Hindlimb muscle (tissue), 1 donor: ENCODE measurements at places on chromosomes 6 and 20. TPM values are rescaled to one million over a fixed set of nuclear protein-coding genes. Genes with fewer than 3 reads are reported as not detected.

DNA sequence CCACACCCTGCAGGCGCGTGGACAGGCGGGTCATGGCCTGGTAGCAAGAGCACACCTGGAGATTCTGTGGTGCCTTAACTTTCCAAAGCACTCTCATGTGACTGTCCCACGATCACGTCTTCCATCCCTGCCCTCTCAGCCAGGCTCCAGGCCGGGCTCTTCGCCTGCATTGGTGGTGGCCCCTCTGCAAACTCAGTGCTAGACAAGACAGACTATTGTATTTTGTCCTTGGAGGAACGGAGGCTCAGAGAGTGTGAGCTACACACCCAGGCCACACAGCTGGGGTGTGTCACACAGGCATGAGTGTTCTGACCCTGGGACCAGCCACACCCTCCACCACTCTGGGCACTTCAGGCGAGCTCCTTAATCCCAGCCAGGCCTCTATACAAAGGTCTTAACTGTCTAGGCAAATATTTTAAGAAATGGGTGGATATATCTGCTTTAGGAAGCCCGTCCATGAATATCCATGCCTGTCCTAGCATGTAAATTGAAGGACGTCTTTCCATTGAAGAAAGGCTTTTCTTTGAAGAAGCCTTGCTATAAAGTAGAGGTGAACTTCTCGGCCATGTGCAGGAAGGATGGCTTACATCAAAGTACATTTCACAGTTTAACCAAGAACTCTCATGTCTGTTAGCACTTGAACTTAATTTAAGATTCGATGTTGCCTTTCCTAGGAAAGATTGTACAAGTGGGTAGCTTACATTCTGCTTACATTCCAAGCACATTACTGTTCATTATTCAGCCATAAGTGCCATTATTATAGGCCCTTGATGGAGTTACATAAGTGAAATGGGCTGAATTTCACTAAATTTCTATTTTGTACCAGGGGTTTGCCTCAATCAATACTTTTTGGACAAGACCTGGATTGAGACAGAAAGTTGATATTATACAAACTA, 263.9 kb downstream of the DLL1 start:
- no peak for DNase-seq

DNA sequence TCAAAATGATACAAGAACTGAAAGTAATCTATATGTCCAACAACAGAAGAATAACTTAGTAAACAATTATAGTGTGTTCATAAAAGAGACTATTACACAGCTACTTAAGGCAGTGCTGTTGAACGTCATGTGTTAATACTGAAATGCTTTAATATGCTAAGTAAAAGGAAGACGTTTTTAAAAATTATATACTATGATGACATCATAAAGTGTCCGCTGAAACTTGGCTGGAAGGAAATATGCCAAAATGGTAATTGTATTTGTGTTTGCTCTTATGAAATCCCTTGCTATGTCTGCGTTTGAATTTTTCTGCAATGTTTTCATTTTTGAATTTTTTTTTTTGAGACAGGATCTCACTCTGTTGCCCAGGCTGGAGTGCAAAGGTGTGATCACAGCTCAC, 679.3 kb downstream of the DHX35 start:
- DNase-seq = no peak

- DNase-seq = no peak
Measured at GRCh38 chr6:39080246-39080875, 31.8 kb downstream of the GLP1R start.

GRCh38 chr6:151286214-151286613, 46.4 kb downstream of the AKAP12 start:
- DNase-seq = no peak

- no peak for DNase-seq
Measured at GRCh38 chr20:40953416-40953815, 75.2 kb upstream of the TOP1 start.

DNA sequence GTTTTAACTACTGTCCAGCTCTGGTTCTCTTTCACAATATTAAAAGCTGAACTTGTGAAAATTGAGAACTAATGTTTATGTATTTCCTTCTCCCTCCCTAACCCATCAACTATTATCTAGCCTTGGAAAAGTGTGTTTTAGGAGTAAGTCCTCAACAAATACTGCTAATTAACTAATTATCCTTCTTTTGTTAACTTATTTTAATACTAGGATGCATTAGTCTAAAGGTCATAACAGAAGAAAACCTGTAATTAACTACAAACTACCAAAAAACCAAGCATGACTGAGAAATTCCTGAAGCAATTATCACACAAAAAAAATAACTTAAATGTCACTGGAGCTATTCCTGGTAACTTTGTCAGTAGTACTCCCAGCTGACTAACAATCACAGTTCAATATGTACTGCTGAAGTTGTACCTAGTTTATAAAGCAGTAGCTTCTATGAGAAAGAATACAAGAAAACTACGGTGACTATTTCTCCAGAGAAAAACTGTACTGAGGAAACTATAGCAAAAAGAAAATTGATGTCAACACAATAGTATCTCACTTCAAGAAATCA, 301.9 kb downstream of the LAMA2 start:
- no peak for DNase-seq

- DNase-seq = no peak
Measured at GRCh38 chr6:6193221-6193745, 127.2 kb downstream of the F13A1 start.

DNA sequence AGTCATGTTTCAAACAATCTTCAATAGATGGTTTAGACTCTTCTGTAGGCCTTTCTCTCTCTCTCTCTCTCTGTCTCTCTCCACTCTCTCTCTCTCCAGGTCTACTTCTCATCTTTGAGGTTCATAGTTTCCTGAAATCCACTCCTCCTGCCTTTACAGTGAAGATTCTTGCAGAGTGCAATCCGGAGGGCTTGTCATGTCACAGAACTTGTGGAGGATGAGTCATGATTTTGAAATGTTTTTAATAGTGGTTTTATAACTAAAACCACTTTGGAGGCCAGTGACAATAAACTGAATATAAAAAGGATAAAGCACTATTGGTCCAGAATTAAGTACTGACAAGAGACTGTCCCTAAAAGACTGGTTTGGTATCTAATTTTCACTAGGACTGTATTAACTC, 156.3 kb downstream of the KIF6 start:
- no peak for DNase-seq

DNA sequence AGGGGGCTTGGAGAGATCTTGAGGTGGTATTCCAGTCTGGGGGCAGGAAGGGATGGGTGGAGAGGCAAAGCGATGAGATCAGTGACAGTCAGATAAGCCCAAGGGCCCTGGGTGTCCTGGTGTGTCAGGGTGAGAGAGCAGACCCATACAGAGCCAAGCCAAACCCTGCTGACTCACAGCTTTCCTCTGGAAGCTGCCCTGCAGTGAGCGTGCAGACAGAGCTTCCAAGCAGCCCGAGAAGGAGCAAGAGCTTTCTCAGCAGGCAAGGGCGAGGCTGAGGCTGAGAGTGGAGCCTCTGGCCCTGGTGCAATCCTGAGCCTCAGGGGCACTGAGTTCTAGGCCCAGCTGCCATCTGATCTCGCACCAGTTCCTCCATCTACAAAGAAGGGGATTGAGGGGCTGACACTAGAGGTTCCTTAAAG, 91.1 kb upstream of the HIVEP1 start:
- DNase-seq = peak; percentile 24

DNA sequence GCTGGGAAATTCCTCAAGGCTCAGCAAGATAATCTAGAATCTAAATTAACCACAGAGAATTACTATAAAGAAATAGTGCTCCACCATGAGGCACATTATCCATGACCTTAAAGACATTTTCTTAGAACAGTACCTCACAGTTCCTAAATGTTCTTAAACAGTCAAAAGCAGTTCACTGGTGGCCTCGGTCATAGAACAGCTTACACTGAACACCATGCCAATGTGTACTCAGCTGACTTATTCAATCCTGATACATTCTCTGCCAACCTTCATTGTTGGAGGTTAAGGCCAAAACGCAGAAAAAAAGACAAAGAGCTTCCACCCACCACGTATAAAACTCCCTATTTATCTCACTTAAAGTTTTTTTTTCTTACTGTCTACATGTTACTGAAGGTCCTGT, 21.8 kb upstream of the TMEM170B start:
- DNase-seq = no peak

- DNase-seq = peak; percentile 27
Measured at GRCh38 chr20:14498772-14499171, 161.4 kb upstream of the FLRT3 start.

GRCh38 chr6:140537834-140538705, 1163.6 kb upstream of the CITED2 start:
- peak; percentile 30 for DNase-seq

DNA sequence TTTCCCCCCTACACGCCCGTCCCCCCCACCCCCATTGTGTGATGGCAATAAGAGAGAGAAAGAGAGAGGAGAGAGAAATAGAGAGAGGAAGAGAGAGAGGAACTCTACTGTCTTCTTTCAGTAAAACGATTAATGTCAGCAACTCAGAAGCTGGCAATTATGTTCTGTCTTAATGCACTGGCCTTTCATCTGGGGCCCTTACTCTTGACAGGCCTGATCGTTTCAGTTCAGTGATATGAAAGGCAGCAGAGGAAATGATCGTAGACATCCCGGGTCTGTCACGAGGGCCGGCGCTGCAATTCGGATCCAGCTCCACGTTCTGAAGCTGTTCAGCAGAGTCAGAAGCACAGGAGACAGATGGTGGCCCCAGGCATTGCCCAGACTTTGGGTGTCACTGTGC, 308.9 kb downstream of the ZNF217 start:
- DNase-seq = no peak

GRCh38 chr6:169407325-169407724, 153.7 kb upstream of the THBS2 start:
- DNase-seq = no peak

- no peak for DNase-seq
Measured at GRCh38 chr20:40676491-40677269, 12.4 kb downstream of the MAFB start.

- no peak for DNase-seq
Measured at GRCh38 chr6:56677559-56677958, 34.9 kb upstream of the DST start.

- DNase-seq = no peak
Measured at GRCh38 chr20:32354592-32355416, 3.3 kb upstream of the ASXL1 start.

- DNase-seq = no peak
Measured at GRCh38 chr6:169559592-169559991, 142.2 kb downstream of the WDR27 start.

DNA sequence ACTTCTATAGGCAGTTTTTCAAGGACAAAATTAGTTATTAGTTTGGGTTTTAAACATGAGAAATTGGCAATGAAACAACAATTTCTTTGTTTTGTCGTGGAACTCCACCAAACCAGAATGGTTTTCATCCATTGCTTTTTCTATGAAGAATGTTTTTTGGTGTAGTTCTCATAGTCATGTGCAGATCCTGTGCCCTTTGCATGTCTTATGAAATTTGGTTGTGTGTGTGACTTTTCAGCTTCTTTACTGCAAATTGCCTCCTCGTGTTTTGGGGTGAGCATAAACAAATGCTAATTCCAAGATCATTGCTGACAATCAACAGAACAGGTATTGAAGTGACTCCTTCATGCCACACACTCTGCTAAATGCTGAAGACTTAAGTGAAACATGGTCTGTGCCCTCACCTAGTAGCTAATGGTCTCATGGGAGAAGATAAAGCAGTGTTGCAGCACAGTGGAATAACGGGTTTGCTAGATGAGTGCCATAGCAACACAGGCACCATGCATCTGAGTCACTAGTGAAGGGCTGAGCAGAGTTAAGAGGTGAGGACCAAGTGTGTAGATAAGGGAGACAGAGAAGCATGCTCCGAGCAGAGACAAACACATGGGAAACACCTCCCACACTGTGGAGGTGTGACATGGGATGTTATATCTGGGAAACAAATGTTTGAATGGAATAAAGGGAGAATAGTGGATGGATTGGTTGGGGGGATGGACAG, 120.0 kb downstream of the SLC16A10 start:
- no peak for DNase-seq

- DNase-seq = no peak
Measured at GRCh38 chr6:72740135-72740534, 118.3 kb downstream of the KCNQ5 start.

GRCh38 chr20:62190639-62191411, 8.0 kb downstream of the MTG2 start:
- no peak for DNase-seq

- DNase-seq = no peak
Measured at GRCh38 chr6:118297821-118298220, 250.3 kb upstream of the PLN start.

GRCh38 chr6:114100215-114100994, 129.5 kb upstream of the HDAC2 start:
- DNase-seq = no peak

Gene PTCRA
- polyA plus RNA-seq = not detected

Gene MUCL3
- not detected for polyA plus RNA-seq

Gene ZC2HC1B
- not detected for polyA plus RNA-seq

Gene HEY2
- 10.9 TPM for polyA plus RNA-seq

Gene OXT
- 0.50 TPM for polyA plus RNA-seq

Gene RGL2
- polyA plus RNA-seq = 63.4 TPM

Gene LHFPL5
- not detected for polyA plus RNA-seq

Gene SGK2
- polyA plus RNA-seq = 0.90 TPM

Gene FOXF2
- polyA plus RNA-seq = 0.90 TPM
